ENCODE measurements at places on chromosomes 5 and 9.

GRCh38 chr9:125850763-125851162 lies 103.6 kb downstream of the PBX3 start:
- no peak for DNase-seq

- no peak for DNase-seq
Observed at GRCh38 chr5:151016700-151017099, 3.7 kb upstream of the GPX3 start.

DNA sequence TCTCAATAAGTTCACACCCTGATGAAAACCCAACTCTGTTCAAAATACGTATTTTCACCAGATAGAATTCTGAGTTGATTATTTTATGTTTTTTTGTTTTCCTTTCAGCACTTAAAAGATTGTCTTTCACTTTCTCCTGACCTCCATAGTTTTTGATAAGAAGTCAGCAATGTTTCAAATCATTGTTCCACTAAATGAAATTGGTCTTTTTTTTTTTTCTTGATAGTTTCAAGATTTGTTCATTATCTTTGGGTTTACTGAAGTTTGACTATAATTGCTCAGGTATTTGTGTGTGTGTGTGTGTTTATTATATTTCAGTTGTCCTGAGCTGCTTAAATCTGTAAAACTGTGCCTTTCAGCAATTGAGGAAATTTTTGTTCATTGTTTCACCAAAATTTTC lies 498.7 kb downstream of the TLE1 start:
- no peak for DNase-seq

DNA sequence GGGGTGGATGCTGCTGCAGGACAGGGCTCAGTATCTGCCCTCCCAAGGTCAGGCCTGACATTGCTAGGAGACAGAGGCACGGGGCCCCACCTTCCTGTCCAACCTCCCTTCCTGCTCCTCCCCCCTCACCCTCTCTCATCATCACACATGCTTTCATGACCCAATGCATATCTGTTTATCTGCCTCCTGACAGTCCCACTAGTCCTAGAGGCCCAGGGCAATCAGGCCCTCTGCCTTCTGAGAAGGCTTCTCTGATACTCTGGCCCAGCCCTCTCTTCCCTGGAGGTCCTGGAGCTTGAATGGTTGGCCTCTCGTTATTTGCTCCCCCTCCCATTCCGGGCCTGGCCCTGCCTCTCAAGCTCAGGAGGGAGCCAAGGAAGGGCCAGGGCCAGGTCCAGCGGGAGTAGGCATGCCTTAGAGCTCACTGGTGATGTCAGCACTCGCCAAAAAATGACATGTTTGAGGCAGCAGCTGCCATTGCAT lies 90.6 kb upstream of the SAP30L start:
- DNase-seq, result no peak

GRCh38 chr5:178587763-178588611 lies 2.2 kb downstream of the COL23A1 start:
- no peak for DNase-seq

DNA sequence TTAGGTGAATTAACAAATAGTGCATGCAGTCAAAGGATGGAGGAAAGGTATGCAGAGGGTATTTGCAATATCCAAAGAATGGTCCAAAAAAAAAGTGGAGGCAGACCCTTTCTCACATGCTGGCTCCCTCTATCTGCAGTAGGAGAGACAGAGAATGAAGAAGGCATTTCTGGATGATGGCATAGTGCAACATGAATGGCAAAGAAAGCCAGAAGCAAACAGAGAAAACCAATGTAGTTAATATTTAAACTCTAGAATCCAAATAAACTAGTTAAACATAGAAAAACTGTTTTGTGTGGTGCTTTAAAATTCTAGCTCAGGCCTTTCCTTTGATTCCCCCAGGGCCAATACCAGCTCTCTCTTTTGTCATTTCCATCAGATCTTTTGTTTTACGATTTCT lies 403.1 kb upstream of the WWC1 start:
- DNase-seq, result no peak

DNA sequence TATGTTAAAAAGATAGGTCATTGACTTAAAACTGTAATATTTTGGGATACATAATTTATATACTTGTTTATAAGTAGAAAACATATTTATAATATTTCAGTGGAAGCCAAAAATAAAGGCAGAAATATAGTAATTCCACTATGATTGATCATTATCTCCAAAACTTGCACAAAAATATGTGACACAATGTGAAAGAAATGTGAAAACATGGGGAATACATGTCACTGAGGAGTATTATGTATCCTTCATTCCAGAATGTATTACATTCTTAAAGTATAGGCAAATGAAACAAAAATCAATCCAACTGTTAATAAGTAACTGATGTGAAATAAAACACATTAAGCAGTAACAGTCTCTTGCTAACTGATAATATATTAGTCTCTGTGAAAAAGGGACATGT lies 236.7 kb downstream of the CDH18 start:
- no peak for DNase-seq

DNA sequence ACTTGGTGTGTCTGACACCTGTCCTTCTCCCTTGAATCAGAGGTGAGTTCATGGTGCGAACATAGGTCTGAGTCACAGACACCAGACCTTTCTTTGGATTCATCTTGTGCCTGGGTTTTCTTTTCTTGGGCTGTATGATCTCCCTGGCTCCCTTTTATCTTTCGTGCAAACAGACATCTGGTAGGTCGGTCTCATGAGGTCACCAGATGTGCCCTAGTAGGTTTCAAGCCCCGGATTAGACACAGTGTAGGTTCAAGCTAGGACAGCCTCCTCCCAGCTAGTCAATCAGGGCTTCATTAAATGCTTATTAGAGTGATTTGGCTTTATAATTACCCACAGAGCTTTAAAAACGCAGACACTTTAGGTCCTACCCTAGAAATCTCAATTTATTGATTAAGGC lies 106.0 kb upstream of the MYO10 start:
- no peak for DNase-seq

DNA sequence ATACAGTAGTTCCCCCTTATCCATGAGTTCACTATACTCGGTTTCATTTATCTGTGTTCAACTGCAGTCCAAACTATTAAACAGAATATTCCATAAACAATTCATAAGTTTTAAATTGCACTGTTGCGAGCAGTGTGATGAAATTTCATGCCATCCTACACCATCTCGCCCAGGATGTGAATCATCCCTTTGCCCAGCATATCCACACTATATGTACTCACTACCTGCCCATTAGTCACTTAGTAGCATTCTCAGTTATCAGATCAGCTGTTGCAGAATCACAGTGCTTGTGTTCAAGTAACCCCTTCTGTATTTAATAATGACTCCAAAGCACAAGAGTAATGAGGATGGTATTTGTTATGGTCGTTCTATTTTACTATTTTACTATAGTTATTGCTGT lies 51.5 kb downstream of the SHOC1 start:
- no peak for DNase-seq

DNA sequence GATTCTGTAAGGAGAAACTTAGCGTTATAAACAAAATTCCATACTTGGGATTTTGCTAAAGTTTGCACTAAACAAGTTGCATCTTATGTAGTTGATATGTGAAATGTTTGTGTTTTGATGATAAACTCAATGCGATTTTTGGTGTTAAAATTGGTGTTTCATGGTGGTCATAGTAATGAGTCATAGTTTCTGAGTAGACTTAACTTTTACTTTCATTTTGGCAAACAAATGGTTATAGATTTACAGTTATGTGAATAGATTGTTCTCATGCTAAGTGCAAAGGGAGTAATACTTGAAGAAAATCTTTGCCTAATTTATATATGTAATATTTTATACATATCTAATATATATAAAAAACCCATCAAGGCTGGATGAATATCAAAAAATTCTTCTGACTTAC lies 107.3 kb upstream of the ELAVL2 start:
- no peak for DNase-seq

- no peak for DNase-seq
Observed at GRCh38 chr5:175566697-175567096, 88.3 kb downstream of the SFXN1 start.

DNA sequence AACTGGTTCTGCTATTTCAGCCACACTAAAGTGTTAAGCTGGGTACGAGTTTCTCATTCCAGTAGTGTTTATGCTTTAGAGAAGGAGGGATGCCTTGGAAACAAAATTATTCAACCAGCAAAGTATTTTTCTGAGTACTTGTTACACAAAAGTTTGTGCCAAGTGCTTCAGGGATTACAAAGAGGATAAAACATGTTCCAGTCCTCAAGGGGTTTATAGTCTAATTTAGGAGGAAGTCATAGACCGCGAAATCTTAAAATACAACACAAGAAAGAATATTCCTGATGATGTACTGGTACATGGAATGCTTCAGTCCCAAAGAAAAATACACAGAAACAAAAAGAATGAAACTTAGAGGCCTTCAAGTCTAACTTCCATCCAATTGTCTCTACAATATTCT lies 85.4 kb upstream of the NR4A3 start:
- no peak for DNase-seq

GRCh38 chr9:81211741-81212140 lies 477.6 kb downstream of the TLE1 start:
- no peak for DNase-seq

- no peak for DNase-seq
Observed at GRCh38 chr5:173823721-173824567, 64.2 kb upstream of the CPEB4 start.

DNA sequence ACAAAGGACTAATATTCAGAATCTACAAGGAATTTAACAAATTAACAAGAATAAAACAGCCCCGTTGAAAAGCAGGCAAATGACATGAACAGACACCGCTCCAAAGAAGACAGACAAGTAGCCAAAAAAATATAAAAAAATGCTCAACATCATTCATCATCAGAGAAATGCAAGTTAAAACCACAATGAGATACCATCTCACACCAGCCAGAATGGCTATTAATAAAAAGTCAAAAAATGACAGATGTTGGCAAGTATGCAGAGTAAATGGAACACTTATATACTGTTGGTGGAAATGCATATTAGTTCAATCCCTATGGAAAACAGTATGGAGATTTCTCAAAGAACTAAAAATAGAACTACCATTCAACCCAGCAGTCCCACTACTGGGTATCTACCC lies 302.7 kb upstream of the RGMB start:
- no peak for DNase-seq

- DNase-seq, result no peak
Observed at GRCh38 chr5:54571462-54571861, 53.9 kb downstream of the SNX18 start.

- no peak for DNase-seq
Observed at GRCh38 chr9:111271481-111272080, 58.4 kb downstream of the OR2K2 start.

DNA sequence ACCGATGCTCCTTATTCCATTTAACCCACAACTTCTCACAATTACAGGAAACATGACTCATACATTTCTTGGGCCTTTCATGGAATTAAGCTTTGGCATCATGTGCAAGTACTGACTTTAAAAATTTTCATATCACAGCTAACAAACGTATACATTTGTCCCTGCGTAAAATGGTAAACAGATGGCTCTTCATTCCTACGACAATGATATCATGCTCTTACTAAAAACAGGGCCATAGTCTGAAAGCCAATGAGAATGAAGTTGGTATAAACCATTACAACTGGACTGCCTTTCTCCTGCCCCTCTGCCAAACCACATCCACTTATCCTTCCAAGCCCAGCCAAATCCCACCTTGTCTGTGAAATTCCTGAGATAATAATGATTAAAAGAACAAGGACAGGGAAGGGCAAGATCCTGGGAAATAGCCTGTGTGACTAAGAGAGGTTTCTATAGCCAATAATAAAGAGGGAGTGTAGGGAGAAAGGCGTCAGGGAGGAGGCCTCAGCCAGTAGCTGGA lies 44.9 kb upstream of the ZNF366 start:
- DNase-seq, result no peak

DNA sequence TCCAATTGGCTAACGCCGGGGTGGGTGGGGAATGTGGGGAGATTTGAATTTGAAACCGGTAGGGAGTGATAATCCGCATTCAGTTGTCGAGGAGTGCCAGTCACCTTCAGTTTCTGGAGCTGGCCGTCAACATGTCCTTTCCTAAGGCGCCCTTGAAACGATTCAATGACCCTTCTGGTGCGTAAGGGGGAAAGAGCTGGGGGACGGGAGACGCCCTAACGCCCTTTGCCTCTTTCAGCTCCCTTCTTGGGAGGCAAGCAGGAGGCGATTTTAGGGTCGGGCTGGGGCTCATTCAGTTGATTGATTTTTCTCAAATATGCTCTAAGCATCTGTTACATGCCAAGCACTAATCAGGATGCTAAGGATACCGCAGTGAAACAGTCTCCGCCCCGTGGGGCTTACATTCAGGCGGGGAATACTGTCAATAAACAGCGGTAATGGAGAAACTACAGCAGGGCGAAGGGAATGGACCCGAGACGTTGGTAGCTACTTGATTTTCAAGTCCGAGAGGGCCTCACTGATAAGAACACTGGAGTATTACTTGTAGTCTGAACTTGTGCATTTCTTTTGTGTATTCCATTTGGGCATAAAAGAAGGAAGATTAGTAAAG lies at the start of gene HMMR:
Gene HMMR (plus strand): TSS at position 71 of the 610 bp plus-strand sequence. CDS start 61 bp downstream, at position 132.
- DNase-seq, result no peak

GRCh38 chr5:159444441-159445082 lies 114.3 kb upstream of the IL12B start:
- no peak for DNase-seq

DNA sequence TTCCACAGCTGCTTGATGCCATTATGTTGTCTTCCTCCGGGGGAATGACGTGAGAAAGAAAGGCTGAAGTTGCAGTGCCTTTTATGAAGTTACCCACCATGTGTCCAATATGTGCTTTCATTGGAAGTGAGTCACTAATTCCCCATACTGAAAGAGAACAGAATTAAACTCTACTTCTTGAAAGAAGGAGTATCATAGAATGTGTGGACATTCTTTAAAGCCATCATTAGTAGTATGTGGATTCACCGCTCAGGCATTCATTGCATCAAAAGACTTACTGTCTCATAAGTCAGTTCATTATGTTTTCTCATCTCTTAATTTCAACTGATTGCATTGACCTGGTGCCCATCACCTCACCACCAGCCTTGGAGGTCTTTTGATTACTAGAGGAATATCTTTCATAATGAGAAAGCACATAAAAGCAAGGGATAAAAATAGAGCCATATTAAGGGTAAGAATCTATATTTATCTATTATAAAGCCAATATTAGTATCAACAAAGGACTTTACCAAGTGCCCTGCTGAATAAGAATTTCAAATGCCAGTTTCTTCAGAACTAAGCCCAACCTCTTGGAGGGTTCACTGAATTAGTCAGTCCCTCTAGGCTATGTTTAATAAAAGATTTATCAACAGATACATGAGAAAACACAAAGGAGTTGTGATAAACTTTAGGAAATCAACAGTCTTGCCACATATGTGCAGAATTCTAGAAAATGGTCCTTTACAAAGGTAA lies 516.1 kb downstream of the NTRK2 start:
- no peak for DNase-seq

DNA sequence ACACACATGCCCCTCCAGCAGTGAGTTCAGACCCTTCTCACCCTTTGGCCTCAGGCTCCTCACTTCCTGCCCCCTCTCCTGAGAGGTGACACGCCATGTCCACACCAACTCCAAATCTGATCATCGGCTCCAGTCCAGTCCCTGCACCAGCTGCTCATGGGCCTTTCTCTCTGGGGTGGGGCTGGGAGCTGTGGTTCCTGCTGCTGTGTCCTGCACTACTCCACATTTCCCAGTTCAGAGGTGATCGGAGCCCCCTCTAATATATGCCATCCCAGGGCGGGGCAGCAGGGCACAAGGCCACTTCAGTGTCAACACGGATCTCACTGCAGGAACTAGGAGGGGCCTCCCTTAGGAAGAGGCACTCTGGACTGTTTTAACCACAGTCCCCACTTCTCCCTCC lies 91.5 kb downstream of the ADAMTS2 start:
- DNase-seq, result no peak

Measured in GM06990 (cell line).